ENCODE measurements at places on chromosomes 3 and 15.

- DNase-seq = no peak
Observed at GRCh38 chr3:171156401-171157010, 130.0 kb upstream of the SLC2A2 start.

GRCh38 chr3:113279686-113280085 is 68.3 kb downstream of the BOC start:
- no peak for DNase-seq

DNA sequence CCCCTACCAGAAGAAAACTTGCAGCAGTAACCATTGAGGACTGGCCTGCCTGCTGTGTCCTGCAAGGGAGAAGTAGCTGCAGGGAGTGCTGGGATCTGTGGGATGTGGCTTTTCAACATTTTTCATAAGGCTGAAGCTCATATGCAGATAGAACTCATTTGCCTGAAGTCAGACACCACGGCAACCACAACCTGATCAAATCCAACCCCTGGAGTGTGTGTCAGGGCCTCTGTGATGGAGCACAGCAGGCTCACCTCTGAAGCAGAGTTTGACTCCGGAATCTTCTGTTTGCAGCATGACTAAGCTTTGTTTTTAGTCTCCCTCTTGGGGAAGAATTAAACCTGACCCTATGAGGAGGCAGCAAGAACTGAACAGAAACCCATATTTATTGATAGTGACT is 508.7 kb downstream of the AGBL1 start:
- DNase-seq = no peak

- no peak for DNase-seq
Observed at GRCh38 chr3:47592066-47592795, 13.6 kb upstream of the CSPG5 start.

DNA sequence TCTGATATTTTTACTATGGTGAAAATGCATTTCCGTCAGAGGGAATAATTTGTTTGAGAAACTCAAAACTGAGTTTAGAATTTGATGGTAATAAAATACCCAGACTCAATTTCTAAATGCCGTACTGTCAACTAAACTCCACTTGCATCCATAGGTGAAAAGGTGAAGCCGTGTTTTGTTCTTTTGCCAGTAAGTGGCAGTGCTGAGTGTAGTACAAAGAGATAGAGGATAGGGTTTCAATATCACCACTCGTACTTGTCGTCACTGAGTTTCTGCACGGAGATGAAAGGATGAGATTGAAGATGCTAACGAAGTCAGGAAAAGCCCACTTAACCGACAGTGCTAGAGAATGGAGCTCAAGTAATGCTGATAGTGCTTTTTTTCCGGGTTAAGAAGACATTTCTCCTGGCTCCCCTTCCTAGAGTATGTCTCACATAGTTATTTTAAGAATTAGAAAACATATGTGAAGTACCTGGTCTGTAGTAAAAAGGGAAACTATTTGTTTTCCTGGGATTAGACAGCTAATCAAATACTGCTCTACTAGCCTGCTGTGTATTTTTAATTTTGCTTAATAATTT is 345.1 kb downstream of the IL5RA start:
- no peak for DNase-seq

DNA sequence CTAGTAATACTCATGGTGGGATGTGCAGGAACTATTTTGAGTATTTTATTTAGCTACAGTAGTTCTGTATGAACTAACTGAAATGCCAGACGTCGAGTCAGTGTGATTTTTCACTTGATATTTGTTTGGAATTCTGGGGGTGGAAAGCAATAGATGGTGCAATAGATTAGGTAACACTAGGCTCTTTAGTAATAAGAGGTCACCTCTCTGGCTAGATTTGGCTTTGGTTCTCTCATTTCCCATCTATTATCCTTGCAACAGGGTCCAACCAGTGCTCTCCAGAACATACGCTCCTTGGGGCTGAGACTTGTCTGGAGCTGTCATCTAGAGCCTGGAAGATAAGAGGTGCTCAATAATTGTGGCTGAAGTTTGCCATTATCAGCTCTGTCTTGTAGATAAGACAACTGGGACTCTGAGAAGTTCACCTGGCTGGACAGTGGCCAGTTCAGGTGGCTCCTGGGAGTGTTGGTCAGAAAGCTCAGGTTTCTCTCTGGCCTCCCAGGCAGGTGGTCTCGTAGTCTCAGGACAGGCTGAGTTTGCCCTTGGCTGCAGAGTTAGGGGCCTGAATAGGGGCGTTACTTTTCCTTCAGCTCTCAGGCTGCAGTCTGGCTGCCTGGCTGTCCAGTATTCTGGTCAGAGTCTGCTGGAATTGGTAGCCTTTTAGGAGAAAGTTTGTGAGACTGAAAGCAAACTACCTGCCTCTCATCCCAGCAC is 277.5 kb upstream of the RGMA start:
- no peak for DNase-seq

DNA sequence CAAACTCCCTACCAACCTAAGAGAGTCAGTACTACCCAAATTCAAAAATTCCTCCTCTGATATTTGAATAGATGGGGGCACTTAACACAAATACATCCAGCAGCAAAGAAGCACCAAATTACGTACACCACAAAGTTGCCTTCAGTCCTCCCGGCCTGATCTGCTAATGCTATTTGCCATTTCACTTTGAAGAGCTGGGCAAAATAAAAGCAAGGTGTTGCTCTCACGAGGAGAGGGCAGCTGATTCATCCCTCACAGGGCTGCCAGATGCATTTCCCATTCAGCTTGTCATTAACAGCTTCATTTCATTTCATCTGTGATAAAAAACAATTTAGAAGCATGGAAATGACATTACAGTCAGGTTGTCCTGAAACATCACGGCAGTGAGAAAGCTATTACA is 283.4 kb upstream of the VEPH1 start:
- DNase-seq = no peak

DNA sequence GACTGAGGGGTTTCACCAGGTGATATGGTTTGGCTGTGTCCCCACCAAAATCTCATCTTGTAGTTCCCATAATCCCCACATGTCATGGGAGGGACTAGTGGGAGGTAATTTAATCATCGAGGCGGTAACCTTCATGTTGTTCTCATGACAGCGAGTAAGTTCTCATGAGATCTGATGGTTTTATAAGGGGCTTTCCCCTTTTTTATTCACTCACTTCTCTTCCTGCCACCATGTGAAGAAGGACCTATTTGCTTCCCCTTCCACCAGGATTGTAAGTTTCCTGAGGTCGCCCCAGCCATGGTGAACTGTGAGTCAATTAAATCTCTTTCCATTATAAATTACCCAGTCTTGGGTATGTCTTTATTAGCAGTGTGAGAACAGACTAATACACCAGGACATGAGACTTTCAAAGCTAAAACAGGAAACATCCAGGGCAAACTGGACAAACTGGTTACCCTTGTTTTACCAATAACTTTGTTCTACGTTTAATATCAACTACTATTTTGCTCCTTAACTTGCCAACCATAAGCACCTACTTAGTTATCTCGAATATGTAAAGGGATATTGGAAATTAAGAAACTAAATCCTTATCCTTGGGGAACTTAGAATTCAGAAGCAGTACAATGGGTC is 98.2 kb downstream of the MYH15 start:
- no peak for DNase-seq

DNA sequence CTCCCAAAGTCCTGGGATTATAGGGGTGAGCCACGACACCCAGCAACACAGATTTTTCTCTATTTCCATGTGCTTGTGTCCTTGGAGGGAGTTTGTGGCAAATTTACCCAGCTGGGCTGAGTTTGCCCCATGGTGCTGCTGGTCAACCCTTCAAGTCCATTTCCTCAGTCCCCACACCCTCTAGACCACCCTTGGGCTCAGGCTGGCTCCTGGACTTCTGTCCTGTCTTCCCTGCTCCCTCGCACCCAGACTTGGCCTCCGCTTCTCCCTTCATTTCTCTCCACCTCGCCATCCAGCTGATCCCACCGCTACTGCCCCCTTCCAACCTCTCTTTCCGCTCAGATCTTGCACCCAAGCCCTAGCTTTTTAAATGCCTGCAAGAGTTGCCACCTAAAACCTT is 7.3 kb upstream of the RHOV start:
- no peak for DNase-seq

DNA sequence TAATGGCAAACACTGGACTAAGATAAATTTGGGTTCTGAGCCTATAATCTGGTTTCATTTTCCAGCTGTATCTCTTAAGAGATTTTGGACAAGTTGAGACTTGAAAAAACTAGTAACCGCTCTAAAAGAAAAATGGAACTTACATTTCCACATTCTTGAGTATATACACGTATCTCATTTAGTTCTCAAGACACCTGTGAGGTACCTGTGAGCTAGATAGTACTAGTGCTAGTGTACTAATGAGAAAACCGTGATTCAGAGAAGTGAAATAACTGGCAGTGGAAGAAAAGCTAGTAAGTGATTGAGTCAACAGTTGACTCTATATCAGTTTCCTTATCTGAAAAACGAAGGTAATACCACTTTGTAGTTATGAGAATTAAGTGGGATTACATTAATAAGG is 62.2 kb upstream of the PAQR5 start:
- no peak for DNase-seq

Data from stimulated activated CD8-positive, alpha-beta memory T cell treated with anti-CD3 and anti-CD28 coated beads, Interleukin-4, amount 100 ng/mL, for 24 hours (primary cell).